ENCODE measurements at places on chromosomes 5 and 9. TPM values are rescaled to one million over a fixed set of nuclear protein-coding genes. Genes with fewer than 3 reads are reported as not detected.
A peak's percentile ranks its signal among the peaks of the same experiment; 100 is the strongest.

GRCh38 chr5:72232838-72233237, 87.2 kb downstream of the MRPS27 start:
- DNase-seq, result no peak

DNA sequence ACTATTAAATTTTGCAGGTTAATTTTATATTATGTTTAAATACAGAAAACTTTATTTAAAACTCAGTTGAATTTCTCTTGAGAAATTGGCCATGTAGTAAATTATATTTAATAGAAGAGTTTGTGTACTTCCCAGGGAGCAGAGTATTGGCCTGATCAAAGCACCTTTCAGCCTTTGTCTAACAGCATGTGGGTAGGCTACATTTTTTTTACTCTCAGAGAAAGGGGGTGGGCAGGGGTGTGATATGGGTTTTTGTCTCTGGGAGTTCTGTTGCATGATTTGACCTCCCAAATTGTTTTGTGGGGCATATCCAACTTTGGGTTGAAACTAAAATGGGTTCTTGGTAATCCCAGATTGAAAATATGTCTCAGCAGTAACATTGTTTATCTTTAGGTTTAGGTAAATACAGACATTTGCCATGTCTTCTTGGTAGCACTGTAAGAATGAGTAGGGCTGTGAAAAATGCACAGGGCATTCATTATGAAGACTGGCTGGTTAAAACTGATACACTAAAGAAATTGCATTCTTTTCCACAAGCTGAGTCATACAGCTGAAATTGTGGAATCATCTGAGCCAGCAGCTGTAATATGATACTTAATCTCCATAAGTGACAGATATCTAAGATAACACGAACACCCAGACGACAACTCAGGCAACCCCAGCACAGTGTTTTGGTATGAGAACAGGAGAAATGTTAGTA, 75.4 kb upstream of the CDKN2B start:
- DNase-seq, result no peak

DNA sequence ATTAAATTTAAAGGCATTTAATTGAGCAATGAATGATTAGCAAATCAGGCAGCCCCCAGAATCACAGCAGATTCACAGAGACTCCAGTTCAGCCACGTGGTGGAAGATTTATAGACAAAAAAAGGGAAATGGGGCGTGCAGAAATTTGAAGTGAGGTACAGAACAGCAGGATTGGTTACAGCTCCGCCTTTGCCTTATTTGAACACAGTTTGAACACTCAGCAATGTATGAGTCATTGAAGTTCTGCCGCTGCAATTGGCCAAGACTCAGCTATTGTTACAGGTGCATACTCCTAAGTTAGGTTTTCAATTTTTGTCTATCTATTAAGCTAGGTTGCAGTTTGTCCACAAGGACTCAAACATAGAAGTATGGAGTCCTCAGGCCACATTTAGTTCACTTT, 157.7 kb upstream of the SLC12A2 start:
- DNase-seq, result no peak

DNA sequence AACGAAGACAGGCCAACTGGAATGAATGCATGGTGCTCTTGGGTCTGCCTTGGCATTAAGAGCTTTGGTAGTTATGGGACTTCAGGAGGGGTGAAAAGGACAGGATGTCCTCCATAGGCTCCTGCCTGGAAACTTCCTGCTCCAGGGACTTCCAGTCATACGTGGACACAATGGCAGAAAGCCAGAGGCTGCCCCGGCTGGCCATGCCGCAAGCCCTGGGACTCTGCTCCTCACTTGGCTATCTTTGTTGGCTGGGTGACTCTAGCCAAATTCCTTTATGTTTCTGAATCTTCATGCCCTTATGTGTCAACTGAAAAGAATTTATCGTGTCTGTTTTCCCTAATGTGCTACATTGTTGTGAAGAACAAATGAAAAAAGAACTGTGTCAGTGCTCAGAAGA, 136.9 kb downstream of the SIL1 start:
- DNase-seq, result no peak

GRCh38 chr5:152058267-152058666, 133.6 kb upstream of the GLRA1 start:
- DNase-seq, result no peak

DNA sequence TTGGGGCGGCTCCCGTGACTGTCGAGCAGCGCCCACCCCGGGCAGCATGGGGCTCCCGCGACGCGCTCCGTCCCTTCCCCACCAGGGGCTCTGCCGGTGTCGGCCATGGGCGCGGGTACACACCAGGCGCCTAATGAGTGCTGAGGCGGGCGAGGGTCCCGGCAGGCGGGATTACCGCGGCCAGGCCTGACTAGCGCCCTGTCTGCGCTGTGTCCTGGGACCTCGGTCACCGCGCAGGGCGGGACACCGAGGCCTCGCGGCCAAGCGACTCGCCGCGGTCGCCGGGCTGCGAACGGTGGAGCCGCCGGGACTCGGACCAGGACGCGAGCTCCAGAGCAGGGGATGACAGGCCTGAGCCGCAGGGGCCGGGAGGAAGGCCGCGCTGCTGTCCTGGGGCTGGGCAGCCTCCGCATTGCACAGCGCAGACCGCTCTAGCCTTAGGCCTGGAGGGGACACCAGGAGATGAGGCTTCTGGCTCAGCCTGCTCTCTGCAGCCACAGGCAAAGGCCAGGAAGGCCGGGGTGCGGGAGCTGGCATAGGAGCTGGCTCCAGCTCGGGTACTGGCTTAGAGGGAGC, 14.1 kb downstream of the LCN10 start:
- DNase-seq, result no peak

DNA sequence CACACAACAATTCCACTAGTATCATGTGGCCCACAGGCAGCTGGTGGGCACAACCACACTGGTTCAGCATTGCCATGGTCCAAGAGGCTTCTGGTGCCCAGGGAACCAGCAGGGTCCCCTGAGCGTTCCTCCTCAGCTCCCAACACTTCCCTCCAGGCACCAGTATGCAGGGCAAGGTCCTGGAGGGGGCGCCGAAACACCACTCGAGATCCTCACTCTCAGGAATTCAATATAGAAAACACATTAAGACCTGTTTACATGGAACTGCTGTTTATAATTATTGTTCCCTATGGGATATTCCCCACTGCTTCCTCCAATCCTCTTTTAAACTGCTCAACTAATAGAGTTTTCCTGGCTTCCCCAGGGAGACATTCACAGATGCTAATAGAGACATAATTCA, 91.9 kb upstream of the GABRP start:
- DNase-seq, result no peak

GRCh38 chr5:138230981-138231589, 18.0 kb upstream of the CDC23 start:
- no peak for DNase-seq

- DNase-seq, result no peak
Measured at GRCh38 chr5:182126-182525, 9.2 kb upstream of the LRRC14B start.

- DNase-seq, result no peak
Measured at GRCh38 chr5:96022971-96023370, 61.3 kb upstream of the ELL2 start.

DNA sequence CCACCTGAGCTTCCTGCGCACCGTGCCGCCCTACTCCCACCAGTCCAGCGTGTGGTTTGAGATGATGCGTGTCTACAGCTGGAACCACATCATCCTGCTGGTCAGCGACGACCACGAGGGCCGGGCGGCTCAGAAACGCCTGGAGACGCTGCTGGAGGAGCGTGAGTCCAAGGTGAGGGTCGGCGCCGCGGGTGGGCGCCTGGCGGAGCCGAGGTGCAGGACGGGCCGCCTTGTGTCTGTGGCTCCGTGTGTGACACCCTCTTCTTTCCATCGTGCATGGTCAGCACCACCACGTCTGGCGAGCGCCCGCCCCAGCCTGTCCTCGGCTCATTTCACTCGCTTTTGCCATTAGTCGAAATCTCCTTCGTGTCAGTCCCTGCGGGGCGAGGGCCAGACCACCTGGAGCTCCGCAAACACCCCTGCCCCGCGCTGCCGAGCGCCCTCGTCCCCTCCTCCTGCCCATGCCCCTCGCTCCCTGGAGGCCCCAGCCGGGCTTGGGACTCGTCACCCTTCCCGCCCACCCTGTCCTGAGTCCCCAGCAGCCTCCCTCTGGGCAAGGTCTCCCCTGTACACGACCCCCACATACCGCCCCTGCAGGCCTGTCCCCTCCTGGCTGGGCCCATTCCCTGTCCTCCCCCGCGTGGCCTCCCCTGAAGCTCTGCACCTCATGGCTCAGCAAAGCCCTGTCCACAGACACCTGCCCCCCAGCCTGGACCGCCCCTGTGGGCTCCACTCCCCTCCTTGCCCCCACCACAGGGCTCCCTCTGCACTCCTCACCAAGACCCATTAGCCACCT, 7.0 kb downstream of the GRIN1 start:
- DNase-seq, result no peak

DNA sequence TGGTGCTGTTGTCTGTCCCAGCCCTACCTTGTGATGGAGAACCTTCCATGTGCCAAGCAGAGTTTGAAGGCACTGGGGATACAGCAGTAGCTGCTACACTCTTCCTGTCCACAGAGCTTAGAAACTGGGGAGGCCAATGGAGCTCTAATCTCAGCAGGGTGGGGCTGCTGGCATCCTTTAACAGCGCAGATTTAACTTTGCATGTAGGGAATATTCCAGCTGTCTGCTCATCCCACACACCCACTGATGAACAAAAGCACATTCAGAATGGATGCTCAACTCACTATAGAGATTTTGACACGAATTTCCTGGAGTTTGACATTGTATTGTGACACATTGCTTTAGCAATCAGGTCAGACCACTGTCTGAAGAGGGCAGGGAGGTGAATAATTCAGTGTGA, 49.0 kb downstream of the TMEM215 start:
- DNase-seq, result no peak

DNA sequence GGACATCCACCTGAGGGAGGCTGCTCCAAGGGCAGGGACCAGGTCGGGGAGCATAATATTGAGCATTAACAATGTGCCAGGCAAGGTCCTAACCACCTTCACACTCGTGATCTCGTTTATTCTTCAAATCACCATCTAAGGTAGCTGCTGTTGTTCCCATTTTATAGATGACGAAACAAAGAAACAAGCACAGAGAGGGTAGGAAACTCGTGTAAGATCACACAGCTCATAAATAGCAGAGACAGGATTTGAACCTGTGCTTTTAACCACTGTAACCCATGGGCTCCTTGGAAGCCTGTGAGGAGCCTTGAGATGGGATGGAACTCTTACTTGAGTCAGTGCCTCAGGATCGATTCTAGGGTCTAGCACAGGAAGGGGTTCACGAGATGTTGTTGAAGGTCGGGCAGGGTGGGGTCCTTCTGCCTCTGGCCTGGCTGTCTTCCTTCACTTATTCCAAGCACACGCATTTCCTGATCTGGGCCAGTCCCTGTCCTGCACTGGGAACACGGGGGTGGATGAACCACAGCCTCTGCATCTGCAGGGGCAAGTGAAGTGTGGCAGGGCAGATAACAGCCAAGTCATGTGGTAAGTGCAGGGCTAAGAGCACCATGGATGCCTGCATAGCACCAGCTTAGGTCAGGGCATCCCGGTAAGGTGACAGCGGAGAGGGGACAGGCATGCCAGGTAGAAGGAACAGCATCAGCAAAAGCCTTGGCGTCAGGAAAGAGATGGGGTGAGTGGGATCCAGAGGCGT, 188.1 kb downstream of the MELK start:
- no peak for DNase-seq

DNA sequence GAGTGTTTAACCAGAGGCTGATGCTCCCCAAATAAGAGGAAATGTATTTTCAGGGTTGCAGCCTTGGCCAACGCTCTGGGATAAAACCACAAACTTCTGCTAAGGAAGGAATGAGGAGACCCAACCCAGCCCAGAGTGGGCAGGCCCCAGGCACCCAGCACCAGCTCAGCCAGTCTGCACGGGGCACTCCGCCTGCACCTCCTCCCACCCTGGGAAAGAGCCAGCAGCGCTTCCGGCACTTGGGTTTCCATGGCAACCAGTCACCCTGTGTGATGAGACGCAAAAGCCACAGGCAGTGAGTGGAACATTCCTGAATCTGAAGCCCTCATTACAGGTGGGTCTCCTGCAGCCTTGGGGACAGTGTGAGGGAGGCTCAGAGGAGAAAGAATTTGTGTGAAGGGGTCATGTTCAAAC, 85.2 kb upstream of the ZBTB43 start:
- peak; percentile 90 for DNase-seq

DNA sequence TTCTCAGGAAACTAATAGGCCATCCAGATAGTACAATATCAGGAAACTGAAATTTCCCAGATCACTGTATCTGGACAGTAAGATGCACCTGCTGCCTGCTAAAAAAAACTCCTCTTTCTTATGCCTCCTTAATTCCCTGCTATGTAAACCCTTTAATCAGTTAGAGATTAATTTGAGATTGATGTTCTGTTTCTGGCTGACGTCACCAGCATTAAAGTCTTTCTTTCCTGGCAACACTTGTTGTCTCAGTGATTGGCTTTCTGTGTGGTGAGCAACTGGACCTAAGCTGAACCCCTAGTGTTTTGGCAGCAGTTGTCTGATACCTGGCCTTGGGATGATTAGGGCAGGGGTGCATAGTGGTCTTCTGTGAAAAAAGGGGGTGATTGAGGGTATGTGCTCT, 175.8 kb downstream of the TENT4A start:
- no peak for DNase-seq

GRCh38 chr9:136665704-136666371, 3.1 kb downstream of the EGFL7 start:
- no peak for DNase-seq

DNA sequence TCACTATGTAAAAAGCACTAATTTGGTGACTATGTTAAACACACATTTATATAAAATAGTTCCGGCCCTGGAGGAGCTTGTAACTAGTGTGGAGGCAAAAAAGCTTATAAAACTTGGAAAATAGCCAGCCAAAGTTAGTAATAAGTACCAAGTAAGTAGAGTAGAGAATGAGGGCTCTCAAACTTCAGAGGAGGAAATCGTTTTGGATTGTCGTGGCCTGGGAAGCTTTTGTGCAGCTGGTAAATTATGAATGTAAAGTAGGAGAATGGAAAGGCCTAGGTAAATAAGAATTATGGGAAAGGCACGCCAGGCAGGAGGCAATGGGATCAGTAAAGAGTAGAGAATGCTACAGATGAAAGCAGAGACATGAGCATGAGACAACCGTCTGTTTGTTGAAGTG, 832.7 kb upstream of the ZNF608 start:
- DNase-seq, result no peak

The CMYA5 gene
- 0.13 TPM for total RNA-seq

The DHFR gene
- total RNA-seq, result 109 TPM

The CBY3 gene
- 1.2 TPM for total RNA-seq

The PTGDS gene
- not detected for total RNA-seq
